ENCODE measurements at places on chromosomes 13 and 19.

GRCh38 chr19:55174425-55175116, 5.5 kb downstream of the SYT5 start:
- DNase-seq, result no peak

- no peak for DNase-seq
Measured at GRCh38 chr13:94917824-94918223, 205.5 kb upstream of the SOX21 start.

DNA sequence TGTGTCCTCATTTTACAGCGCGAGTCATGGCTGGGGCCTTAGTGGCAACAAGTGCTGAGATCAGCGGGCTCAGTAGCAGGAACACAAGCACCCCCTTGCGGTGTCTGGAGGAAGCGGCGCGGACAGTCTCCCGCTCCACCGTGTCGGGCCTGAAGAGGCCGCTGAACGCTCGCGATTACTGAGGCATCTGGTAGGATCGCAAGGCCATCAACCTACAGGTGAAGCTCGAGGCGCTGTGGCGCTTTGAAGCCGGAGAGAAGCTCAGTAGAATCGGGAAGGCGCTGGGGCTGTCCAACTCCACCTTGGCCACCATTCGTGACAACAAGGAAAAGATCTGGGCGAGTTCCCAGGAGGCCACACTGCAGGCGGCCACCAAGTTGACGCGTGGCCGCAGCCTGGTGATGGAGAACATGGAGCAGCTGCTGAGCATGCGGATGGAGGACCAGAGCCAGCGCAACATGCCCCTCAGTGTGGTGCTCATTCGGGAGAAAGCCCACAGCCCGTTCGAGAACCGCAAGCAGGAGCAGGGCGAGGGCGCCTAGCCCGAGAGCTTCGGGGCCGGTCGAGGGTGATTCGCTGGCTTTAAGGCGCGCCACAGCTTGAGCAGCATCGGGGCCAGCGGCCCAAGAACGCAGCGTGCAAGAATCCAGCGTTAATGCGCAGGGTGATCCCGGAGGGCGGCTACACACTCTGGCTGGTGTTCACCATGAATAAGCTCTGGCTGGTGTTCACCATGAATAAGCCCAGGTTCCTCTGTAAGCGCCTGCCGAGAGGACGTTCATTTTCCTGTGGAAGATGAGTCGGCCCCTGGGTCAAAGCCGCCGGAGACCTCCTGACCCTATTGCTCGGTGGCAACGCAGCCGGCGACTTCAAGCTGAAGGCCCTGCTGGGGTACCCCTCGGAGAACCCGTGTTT, 8.3 kb upstream of the MZF1 start:
- DNase-seq, result no peak

GRCh38 chr19:15259907-15260306, 27.7 kb upstream of the EPHX3 start:
- DNase-seq, result no peak

- DNase-seq, result no peak
Measured at GRCh38 chr19:48632692-48633147, 4.5 kb downstream of the DBP start.

DNA sequence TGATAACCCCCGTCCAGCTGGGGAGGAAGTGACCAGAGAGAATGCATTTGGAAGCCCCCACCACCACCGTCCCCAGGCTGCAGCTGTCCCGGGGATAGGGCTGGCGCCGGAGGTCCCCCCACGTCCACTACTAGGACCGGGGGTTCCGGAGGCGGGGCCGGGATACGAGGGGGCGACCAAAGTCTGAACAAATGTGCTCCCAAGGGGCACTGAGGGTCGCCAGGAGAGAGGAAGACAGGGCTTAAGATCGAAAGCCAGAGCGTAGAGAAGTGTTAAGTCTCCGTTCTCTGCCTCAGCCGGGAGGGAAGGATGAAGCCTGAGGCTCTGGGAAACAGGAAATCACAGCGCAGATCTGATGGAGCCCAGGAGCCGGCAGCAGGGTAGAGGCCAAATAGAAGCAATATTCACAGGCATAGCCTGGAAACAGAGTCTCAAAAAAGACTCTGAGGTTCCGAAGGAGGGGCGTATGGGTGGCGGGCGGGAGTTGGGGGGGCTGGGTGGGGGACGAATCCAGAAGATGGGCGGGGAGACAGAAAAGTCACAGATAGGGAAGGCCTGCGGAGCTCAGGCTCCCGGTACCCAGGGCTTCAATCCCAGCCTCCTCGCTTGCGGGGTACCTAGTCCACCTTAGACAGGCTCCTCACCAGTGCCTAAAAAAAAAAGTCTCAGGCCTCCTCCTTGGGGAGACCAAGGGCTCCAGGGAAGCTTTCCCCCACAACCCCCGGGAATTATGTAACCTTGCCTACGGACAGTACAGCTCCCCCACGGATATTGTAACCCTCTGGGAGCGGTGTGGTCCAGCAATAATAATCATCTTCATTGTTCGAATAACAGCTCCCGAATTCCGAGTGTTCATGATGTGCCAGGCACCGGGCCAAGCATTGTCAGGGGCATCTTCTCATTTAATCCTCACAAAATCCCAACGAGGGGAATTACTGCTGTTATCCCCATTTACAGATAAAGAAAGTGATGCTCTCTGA, 1.1 kb upstream of the ERF start:
- DNase-seq, result no peak

DNA sequence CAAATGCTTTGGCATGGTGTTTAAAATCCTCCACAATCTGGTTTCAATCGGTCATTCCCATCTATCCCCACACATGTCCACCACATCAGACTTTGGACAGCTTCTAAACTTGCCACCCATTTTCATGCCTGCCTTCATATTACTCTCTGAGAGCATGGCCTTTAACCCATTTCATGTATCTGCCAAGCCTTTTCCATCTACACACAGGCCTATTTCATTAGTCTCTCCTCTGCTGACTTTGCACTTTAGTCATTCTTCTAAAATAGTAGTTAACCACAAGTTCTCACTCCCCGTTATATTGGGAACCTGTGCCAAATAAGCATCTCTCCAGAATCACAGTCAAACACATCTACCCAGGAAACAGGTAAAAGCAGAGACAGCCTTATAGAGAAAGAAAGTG, 142.2 kb downstream of the MZT1 start:
- DNase-seq, result no peak

- no peak for DNase-seq
Measured at GRCh38 chr13:45194081-45194939, 6.5 kb downstream of the KCTD4 start.

DNA sequence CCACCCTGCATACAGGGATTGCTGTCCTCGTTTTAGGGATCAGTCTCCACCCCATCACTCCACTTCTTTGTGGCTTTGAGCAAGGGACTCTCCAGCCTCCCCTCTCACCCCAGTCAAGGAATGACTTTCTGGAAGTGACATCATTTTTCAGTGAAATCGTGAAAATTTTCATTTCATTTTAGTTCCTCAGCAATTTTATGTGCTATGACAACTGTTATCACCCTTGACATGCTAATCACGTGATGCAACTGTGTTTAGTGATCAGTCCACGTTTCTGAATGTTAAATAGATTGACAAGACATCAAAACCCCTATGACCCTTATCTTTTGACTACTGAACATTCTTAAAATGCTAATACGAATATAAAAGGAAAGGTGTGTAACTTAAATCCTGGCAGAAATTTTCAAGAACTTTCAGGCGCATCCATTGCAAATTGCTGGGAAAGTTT, 8.0 kb downstream of the C19orf81 start:
- DNase-seq, result no peak

- no peak for DNase-seq
Measured at GRCh38 chr19:6056801-6057650, 53.3 kb downstream of the RFX2 start.

GRCh38 chr19:30362156-30362754, 9.9 kb upstream of the ZNF536 start:
- DNase-seq, result no peak

- no peak for DNase-seq
Measured at GRCh38 chr13:33763021-33763420, 54.9 kb upstream of the RFC3 start.

GRCh38 chr19:3670796-3671679, 29.2 kb downstream of the PIP5K1C start:
- DNase-seq, result no peak

GRCh38 chr19:47679922-47680857, 33.0 kb upstream of the EHD2 start:
- DNase-seq, result no peak

DNA sequence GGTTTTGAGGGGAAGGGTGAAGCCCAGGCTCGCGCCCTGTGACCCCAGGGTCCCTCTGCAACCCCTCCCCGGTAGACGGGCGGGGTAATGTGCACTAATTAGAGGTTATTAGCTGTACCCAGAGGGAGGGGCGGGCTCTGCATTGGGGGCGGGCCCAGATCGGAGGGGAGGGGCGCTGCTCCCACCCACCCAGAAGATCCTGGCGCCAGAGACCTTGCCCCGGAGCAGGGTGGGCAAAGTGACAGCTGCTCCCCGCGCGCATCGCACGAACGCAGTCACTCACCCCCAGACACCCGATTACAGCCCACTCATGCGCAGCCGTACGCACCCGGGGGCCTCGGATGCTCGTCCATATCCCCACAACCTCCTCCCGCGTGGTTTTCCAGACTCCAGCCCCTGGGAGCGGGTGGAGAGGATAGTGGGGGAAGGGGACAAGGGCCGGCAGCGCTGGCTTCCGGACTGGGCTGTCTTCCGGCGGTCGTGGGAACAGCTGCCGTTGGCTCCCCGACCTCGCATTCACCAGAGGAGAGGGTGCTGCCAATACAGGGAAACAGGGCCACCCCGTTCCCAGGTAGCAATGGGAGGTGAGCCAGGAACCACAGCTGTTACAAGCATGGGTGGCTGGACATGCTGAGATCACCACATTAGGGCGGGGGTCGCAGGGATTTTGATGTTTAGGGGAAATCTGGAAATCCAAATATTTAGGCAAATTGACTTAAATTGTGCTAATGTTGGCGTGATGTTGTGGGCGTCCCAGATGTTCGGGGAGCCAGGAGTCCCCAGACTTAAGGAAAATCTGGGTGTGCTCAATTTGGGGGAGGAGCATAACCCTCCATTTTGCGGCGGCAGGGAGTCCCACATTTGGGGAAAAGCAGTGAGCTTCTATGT, 2.9 kb upstream of the HOOK2 start:
- DNase-seq, result peak; percentile 85

- DNase-seq, result no peak
Measured at GRCh38 chr19:595326-596262, 5.9 kb downstream of the HCN2 start.

GRCh38 chr19:609004-609346, 19.3 kb downstream of the HCN2 start:
- no peak for DNase-seq
